ENCODE measurements at places on chromosomes 5 and 9.

DNA sequence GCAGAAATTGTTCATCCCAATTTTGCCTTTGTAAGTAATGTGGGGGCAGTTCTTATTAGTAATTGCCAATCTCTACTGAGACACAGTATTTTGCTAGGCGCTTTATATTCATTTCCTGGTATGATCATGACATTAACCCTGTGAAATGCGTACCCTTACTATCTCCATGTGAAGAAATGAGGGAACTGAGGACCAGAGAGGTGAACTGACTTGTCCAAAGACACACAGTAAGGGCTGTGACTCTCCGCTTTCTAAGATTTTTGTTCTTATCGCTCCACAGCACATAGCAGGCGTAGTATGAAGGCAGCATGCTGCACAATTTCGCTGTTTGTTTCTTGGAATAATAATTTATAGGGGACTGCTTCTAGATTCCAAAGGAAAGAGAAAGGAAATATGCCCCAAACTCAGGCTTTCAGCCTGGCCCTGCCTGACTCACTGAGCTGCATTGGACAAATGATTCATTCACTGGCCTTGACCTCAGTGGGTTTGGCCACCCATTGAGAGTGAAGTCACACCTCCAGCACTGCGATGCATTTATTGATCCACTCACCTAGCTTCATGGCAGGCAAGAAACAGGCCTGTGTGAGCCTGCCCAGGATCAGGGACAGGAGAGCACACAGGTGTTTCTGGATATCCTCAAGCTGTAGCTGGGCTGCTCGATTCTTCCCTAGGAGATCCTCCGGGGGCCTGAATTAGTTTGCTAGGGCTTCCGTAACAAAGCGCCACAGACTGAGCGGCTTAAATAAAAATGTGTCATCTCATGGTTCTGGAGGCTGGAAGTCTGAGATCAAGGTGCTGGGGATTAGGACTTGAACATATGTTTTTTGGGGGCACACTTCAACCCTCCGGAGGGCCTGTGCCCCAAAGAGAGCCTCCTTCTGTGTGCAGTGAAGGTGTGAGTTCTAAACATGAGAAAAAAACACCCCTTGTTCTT is 7.2 kb upstream of the DUSP1 start:
- peak; percentile 84 for DNase-seq

DNA sequence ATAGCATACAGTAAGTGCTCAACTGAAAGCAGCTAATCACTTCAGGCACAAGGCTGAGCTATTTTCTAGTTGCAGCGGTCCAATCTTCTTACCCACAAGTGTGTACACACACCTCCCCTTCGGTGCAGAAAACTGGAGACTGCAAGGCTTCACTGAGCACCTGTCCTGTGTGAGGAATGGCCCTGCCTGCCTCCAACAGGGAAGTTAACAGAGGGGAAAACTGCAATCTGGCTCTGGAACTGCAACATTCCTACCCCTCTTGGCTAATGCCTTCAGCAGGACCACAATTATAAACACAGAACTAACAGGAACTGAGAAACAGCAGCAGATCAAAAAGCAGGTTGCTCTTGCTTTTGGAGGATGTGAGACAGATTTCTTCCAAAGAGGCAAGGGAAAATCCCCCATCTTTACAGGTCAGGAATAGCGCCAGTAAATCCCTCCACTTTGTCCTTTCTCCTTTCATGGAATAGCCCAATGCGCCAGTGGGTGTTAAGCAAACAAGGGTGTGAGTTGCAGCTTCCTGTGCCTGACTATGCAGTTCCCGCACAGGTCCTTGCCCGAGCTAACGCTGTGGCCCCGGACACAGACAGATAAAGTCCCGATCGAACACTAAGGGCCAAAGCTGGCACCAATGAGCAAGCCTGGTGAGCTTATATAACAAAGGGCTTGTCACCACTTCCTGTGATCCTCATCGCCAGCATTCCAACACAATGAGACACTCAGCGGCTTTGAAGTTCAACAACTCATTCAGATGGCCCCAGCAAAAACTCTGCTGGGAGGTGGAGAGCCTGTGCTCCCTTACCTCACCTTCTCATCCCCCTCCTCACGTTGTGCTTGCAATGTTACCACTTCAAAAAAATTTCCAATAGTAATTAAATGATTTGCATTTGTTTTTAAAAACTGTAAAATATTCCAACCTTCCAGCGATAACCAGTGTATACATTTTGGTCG is 21.5 kb downstream of the SHB start:
- DNase-seq: peak; percentile 93

DNA sequence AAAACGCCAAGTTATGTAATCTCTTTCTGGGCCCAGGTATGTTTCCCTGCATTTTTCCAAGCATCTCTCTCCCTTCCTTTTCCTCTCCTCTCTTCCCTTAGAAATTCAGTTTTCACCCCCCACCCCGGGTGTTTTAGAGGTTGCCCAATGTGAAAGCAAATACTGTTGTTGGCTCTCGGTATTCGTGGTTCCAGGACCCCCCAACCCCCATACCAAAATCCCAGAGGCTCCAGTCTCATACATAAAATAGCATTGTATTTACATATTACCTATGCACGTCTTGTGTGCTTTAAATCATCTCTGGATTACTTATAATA is 48.8 kb downstream of the ACER2 start:
- no peak for DNase-seq

DNA sequence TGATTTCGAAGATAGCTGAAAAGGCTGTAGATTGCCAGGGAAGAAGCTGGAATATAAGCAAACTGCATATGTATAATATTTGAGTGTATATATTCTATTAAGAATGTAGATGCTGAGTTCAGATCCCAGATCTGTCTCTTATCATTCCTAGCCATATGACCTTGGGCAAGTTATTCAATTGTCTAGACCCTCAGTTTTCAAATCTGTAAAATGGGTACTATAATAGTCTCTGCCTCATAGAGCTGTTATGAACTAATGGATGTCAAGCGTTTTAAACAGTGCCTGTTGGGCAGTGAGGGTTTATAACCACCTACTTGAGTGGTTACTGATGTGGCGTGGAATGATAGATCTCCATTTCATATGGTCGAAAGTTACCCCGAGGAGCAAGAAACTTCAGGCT is 130.4 kb downstream of the GAS1 start:
- no peak for DNase-seq

GRCh38 chr9:35407846-35408245 is 82.1 kb upstream of the RUSC2 start:
- no peak for DNase-seq

GRCh38 chr5:34657274-34657921 is 1.3 kb downstream of the RAI14 start:
- peak; percentile 46 for DNase-seq

DNA sequence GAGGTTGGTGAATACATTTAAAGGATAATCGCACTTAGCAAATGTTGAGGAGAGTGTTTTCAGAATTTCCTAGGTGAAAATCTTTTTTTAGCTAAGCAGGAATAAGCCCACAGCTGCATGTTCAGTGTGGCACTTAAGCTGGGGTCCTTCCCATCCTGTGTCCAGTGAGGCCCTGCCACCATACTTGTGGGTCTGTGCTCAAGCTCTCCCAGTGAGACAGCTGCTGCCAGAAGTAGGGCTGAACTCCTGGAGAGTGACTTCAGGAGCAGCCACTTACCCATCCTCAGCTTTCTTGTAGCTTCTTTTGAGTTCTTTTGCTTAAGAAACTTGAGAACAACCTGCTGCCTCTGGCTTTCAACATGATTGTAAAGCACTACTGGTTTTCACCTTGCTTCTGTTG is 110.0 kb upstream of the DHFR start:
- DNase-seq: no peak

DNA sequence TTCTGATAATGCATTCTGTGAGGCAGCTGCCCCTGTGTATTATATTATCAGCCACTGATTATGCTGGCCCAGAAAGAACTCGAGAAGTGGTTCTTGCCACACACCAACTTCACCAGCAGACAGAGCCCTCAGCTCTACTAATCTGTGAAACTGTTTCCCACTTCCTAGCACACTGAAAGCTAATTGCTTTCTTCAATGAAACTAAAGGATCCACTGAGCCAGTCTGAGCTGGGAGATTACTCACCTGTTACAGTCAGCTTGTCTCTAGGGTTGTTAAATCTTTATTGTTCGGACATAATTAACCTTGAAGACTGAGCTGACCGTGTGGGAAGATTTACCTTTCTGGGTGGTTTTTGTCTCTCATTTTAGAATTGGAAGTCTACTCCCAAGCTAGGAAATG is 263.2 kb downstream of the KCTD16 start:
- no peak for DNase-seq

GRCh38 chr5:147400881-147401280 is 109.0 kb downstream of the DPYSL3 start:
- DNase-seq: no peak

GRCh38 chr9:34591248-34591916 is 1.9 kb upstream of the CNTFR start:
- DNase-seq: peak; percentile 92

GRCh38 chr5:141960018-141960417 is 2.0 kb upstream of the PCDH12 start:
- no peak for DNase-seq

GRCh38 chr9:69253057-69253456 is 72.0 kb upstream of the ENTREP1 start:
- peak; percentile 26 for DNase-seq

DNA sequence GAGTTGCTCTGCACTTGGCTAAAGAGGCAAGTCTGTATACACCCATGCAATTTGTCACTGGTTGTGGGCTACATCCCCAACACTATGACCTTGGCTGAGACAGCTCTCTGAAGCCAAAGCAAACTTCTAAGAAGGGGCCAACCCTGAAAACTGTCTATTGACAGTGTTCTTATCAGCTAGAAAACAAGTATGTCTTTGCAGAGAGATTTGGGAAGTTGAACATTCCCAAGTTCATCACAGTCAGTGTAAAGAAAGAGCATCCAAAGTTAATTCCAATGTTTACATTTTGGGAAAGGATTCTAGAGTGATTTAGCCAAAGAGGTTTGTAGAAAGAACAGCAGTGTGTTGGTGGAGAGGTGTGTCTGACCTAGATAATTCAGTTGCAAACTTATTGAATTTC is 711.1 kb upstream of the CHD1 start:
- DNase-seq: no peak

- DNase-seq: no peak
Measured at GRCh38 chr5:170737591-170737990, 45.9 kb upstream of the GABRP start.

DNA sequence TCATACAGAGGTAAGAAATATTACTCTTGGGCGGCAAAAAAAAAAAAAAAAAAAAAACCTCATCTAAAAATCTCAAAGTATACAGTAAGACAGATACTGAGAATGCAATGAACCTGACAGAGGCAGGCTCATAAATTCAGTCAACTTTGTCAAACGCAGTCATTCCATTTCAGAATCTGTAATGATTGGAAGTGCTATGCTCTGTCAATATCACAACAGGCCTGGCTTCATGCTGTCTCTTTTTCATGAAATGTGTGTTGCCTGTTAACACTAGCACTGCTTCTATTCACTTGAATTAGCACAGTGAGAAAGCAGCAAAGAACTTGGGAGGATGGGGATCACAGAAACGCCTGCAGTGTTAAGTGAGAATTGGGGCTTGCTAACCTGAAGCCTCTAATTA is 200.3 kb upstream of the EFNA5 start:
- no peak for DNase-seq

DNA sequence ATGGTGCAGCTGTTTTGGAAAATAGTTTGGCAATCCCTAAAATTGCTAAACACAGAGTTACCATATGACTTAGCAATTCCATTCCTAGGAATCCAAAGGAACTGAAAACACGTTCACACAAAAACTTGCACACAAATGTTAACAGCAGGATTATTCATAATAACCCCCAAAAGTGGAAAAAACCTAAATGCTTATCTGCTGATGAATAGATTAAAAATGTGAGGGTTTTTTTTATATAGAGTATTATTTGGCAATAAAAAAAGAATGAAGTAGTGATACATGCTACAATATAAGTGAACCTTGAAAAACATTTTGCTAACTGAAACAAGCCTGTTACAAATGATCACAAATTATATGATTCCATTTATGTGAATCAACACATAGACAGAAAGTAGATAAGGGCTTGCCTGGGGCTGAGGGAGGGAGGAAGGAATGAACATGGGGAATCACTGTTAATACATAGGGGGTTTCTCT is 45.1 kb upstream of the TRIO start:
- DNase-seq: peak; percentile 47

GRCh38 chr5:53109056-53109442 is 508 bp downstream of the MOCS2 start:
- no peak for DNase-seq

DNA sequence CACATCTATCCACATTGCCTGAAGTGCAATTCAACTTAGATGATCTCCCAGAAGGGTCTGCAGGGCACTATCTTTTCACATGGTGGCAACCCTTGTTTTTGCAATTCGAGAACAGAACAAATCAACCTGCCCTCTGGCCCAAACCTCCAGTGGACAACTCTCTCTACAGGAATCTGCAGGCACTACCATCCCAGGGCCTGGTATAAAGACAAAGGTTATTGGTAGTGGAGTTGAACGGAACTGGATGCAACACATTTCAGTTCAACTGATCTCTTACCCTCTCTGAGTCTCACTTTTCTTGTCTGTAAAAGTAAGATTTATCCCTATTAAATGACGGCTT is 153.2 kb upstream of the EGFLAM start:
- no peak for DNase-seq

- DNase-seq: no peak
Measured at GRCh38 chr9:114430457-114430856, 42.7 kb upstream of the AKNA start.

DNA sequence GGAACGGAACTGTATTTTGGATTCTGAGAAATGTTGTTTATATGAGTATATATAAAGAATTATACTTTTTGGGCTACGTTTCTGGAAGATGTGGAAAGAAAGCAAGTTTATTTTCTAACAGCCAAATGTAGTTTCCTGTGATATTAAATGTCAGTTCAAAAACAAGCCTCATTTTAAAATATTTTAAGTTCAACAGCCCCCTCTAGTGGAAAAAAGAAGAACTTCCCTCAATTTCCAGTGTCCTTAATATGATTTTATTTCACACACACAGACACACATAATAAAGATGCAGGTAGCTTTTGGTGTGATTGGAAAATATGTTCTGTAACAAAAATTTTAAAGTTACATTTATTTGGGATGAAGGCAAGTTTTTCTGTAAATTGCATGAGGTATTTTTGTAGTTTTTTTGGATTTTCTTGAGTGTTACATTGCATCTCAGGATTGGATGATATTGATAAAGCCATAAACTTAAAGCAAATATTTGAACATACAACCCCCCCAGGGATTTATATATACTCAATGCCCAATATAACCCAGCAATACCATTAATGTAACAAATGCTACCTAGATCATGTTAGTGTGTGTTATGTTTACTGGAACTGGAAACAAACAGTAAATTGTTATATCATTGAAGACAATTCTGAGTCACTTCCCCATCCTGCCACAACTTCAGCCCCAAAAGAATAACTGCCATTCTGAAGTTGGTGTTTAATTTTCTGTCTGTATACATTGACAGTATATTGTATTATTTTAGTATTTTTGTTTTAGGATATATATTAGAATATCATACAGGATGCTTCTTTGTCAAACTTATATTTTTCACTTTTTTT is 54.0 kb downstream of the CCDC171 start:
- peak; percentile 49 for DNase-seq

All from AG08395 (cell line).